ENCODE measurements at places on chromosomes 11 and 22.

GRCh38 chr11:112962579-112963367, 1.6 kb downstream of the NCAM1 start:
- DNase-seq = peak; percentile 83

DNA sequence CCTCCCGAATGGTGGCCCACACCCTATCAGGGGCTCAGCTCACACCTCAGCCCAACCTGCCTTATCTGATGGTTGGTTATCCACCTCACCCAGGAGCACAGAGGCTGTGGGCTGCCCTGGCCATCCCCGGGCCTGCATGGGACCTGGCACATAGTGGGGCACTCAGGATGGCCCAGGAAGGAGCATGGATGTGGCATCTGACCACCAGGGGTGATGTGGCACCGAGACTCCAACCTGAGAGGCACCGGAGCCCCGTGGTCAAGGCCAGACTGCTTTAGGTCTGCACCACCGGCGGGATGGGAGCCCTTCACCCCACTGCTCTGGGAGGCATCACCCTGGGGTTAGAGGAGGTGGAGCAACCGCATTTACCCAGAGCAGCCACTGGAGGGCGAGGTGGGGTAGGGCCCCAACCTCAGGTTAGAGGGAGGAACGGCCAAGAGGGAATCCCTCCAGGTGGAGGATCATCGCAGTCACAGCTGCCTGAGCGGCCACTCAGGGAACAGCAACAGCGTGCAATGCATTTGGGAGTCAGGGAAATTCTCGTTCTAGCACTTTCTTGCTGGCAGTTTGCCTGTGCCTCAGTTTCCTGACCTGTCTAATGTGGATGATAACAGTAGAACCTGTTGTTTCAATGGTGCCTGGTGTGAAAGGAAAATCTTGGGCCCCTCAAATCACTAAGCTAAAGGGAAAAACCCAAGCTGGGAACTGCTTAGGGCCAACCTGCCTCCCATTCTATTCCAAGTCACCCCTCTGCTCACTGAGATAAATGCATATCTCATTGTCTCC, 52.9 kb upstream of the CARS1 start:
- peak; percentile 19 for DNase-seq

GRCh38 chr22:28931844-28932567, 48.6 kb downstream of the ZNRF3 start:
- DNase-seq = no peak

GRCh38 chr11:134944986-134945385, 532.9 kb upstream of the B3GAT1 start:
- no peak for DNase-seq

- no peak for DNase-seq
Observed at GRCh38 chr11:43541993-43542392, 138.5 kb upstream of the HSD17B12 start.

DNA sequence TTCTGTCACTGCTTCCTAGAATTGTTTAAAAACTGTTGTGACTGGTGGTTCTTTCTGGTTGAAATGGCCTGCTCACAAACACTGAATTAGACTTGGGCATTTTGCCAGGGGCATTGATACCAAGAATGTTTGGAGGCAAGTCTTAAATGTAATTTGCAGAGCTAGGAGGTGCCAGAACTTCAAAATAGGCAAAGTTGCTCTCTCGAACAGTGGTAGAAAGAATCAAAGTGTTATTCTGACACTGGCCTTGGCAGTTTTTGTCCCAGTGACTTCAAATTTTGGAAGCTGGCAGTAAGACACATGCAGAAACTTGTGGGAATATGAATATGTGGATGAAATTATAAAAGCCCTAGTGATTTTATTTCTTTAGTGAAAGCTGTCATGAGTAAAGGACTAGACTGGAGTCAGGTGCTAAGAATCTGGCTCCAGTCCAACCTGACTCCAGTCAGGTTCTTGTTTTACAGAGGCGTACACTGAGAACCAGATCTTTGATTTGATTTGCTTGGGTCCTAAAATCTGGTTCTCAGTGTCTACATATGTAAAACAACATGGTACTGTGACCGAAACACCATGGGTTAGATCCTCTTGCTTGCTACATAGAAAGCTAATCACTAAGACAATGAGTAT, 20.9 kb downstream of the SVIP start:
- DNase-seq = no peak

DNA sequence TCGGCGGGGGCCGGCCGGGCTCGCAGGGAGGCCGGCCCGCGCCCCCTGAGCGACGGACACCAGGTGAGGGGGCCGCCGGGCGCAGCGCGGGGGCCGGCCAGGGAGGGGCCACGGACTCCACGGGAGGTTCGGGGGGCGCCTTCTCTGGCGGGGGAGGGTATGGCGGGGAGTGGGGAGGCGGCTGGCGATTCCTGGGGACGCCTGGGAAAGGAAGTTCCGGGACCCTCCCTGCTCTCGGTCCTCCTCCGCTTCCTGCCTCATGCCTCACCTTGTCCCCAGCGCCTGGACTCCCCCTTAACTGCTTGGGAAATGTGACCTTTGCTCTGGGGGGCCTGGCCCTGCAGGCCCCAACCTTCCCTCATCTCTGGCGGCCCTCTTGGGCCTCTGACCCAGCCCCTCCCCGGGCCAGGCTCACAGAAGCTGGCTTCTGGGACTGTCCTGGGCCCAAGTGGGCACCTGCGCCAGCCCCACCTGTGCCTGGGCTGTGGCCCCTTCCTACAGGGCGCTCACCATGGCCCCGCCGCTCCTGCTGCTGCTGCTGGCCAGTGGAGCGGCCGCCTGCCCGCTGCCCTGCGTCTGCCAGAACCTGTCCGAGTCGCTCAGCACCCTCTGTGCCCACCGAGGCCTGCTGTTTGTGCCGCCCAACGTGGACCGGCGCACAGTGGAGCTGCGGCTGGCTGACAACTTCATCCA, 516 bp downstream of the LRFN4 start:
- DNase-seq = no peak

GRCh38 chr11:1854132-1854948, 1.5 kb downstream of the LSP1 start:
- DNase-seq = no peak

- DNase-seq = peak; percentile 28
Observed at GRCh38 chr11:2576549-2576948, 123.2 kb downstream of the KCNQ1OT1 start.

DNA sequence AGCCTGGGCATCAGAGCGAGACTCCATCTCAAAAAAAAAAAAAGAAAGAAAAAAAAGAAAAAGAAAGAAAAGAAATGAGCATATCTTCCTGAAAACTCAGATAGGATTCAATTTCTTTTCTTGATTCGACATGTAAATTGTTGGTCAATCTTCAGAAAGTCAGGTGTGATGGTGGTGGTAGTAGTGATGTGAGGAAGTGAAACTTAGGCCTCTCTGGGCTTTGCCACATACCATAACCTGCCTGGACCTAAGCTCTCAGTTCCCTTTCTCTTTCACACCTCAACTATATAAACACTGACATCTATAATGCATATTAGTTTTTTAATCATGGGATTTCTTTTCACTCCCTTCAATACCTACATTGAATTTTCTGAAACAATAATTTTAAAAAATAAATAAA, 98.0 kb upstream of the TBCEL start:
- DNase-seq = no peak

- DNase-seq = peak; percentile 68
Observed at GRCh38 chr11:111540114-111540936, at the start of gene LAYN. LAYN (plus strand) TSS chr11:111540720; CDS start chr11:111540844, 124 bp downstream.

DNA sequence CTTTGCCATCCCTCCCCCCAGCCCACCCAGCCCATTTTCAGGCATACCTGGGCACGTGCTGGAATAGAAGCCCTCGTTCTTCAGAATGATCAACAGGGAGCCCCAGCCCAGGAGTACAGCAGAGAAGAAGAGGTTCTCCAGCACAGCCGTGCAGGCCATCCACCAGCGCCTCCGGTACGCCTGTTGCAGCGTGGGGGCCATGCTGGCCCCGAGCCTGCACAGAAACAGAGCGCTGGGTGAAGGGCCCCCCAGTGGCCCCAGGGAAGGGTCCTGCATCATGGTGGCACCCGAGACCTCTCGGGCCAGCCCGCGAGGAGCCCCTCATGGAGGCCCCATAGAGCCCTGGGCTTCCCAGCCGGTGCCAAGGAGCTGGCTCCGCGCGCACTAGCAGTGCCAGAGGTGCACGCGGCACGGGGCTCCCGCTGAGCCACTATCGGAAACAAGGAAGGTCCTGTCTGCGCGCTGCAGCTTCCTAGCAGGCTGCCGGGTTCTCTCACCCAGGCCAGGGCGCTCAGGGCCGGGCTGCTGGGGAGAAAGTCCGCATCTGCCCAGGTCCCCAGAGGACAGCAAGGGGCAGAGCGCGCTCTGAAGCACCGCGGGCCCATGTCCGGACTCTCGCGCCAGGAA, 1.5 kb downstream of the SLC43A1 start:
- DNase-seq = peak; percentile 49

- DNase-seq = no peak
Observed at GRCh38 chr22:39144101-39144767, 8.2 kb downstream of the CBX7 start.

DNA sequence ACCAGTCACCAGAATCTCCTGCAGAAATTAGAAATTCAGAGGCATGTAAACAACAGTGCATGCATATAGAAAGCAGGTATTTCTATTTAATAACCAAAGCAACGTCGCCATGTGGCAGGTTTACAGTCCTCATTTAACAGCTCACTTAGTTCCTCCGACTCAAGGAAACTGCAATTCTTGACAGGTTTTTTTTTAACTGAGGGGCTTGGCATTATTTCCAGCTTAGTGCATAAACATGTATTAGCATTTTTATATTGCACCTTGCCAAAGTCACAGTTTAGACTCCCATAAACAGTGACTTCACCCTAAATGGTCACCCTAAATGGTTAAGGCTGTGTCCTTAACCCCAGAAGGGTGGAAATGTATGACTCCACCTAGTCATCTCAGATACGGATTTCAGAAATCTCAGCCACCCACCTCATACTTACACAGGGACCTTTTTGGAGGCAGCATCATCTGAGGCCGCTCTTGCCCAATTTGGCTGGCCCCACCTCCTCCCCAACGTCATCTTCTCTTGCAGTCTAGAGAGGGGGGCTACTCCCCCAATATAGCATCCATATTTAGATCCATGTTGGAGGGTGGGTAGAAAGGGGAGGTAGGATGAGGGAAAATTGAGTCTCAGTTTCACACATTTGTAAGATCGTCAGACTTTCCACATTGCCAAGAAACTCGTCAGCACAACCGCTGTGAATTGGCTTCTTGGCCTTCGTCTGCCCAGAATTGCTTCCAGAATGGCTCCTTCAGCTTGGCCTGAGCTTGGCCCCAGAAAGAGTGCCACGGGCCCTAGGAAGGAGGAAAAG, 31.8 kb upstream of the SLC35C1 start:
- no peak for DNase-seq

- no peak for DNase-seq
Observed at GRCh38 chr11:116742104-116742503, 30.7 kb downstream of the BUD13 start.

- no peak for DNase-seq
Observed at GRCh38 chr22:42797011-42797410, 60.1 kb downstream of the ARFGAP3 start.

- DNase-seq = no peak
Observed at GRCh38 chr11:13717331-13717730, 48.9 kb downstream of the FAR1 start.

- DNase-seq = no peak
Observed at GRCh38 chr11:67732045-67732787, 57.8 kb upstream of the ALDH3B2 start.

DNA sequence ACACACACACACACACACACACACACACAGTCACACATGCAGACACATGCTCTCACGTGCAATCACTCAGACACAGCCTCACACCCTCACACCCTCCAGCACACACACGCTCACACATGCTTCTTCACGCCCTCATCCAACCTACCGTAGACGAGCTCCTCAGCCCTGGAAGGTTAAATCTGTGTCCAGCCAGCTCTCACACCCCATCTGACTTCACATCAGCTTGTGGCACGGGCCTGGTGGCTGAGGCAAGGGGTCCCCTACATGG, 1.3 kb upstream of the SCUBE1 start:
- no peak for DNase-seq

GRCh38 chr22:48306284-48306683, 1521.4 kb downstream of the BRD1 start:
- no peak for DNase-seq

DNA sequence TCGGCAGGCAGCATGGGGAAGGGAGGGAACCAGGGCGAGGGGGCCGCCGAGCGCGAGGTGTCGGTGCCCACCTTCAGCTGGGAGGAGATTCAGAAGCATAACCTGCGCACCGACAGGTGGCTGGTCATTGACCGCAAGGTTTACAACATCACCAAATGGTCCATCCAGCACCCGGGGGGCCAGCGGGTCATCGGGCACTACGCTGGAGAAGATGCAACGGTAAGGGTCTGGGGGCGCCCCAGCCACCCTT, 204 bp downstream of the FADS2 start:
- DNase-seq = peak; percentile 40

GRCh38 chr11:35141571-35141971, 2.6 kb downstream of the CD44 start:
- no peak for DNase-seq

DNA sequence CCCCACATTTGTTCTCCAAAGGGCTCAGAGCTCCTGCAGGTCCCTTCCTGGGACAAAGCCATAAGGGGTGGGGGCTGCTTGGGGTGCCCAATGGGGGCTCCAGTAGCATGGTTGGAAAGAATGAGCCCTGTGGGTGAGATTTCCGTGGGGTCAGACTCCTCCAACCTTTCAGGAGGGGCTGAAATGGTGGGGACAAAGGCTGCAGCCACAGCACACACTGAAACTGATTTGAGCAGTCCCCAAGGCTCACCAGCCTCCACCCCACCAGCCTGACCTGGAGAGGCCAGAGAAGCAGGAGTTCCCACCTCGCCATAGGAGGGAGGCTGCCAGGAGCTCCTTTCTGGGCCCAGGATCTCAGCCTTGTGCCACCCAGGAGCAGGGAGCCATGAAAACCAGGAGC, 69.2 kb downstream of the MN1 start:
- DNase-seq = no peak

- DNase-seq = peak; percentile 85
Observed at GRCh38 chr11:120883404-120884080, 140.4 kb upstream of the TBCEL start.

DNA sequence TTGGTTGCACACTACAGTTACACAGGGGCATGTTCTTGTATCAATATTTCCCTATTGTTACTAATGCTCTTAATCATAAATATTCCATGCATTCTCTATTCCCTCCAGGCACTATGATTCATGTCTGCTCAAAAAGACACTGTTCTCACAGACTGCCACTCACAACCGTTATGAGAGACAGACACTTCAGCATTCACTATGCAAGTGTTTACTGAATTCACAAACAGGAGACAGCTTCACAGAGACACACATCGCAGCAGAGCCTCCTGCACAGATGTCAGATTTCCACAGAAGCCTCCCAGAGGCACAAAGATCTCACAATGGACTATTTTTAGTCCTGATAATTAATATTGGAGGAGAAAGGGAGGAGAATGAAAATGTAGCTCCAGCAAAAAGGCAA, 930.4 kb downstream of the OPCML start:
- no peak for DNase-seq
